ENCODE measurements at places on chromosomes 2 and 18.

- DNase-seq = no peak
Observed at GRCh38 chr18:33906046-33906445, 318.7 kb downstream of the NOL4 start.

DNA sequence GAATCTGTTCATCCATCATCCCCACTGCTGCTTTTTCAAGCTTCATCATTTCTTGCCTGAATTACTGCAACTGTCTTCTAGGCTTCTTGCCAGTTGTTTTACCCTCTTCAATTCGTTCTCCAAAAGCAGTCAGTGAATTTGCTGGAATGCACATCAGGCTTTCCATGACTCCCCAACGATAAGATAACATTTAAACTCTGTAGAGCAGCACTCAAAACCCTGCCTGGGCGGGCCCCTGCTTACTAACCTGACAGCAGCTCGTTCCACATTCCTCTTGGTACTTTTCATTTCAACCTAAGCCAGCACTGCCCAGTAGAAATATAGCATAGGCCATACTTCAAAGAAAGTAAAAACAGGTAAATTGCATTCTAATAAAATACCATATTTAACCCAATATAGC lies 342.9 kb downstream of the SUCLG1 start:
- no peak for DNase-seq

DNA sequence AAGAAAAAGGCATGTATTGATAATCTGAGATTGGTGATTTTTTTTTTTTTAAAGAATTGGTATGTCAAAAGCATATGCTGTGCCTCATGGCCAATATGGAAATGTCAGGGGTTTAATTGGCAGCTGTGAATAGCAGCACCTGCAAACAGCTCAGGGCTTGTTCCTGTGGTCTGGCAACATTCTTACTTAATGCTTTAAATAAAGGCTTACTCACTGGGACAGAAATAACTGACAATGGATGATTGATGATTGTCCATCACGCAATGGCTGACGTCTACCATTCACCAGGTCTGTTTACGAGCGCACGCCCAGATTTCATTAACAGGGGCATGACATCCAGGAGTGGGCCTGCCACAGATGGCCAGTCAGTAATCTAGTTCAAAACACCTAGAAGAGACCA lies 66.7 kb downstream of the ETAA1 start:
- DNase-seq = no peak

DNA sequence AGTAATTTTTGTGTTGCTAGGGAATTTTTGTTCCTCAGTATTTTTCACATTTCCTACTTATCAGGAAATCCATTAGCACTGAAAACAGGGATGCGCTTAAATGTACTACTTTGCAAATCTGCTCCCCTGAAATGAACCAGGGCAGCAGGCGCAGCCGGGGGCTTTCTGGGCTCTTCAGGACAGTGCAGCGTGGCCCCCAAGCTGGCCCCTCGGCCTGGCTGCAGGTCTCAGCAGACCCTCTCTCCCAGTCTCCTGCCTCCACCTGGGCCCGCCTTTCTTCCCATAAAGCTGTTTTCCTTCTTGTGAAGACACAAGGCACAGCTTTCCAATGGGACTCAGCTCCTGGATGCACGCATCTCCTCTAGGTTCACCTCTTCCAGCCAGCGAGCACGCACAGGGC lies 35.3 kb downstream of the EIPR1 start:
- no peak for DNase-seq

DNA sequence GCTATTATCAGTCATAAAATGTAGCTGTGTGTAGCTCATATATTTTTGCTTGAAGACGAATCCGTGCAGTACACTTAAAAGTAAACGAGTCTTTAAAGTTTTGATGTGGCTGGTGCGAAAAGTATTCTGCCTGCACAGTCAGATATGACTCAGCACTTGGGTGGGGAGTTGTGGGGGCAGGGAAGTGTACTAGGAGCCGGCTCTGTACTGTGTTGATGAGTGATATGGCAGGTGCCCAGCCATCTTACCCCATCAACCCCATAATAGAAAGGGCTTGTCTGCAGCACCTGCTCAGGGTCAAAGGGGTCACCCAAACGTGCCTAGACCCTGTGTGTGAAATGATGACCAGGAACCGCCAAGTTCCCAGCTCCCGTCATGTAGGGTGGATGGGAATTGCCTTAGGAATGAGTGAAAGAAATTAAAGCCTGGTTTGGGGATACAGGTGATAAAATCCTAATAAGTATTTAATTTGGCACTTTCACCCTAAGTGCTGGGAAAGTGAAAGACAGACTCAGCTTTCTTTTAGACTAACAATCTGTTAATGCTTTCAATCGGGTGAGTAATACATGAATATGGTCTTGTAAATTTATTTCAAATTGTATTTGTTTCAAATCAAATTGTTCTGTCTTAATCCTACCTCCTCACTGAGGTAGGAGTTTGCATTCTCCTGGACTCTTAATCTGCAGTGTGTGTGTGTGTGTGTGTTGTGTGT lies 48.0 kb downstream of the BCL2L11 start:
- peak; percentile 55 for DNase-seq

GRCh38 chr2:36339607-36340218 lies 15.9 kb upstream of the CRIM1 start:
- DNase-seq = no peak

GRCh38 chr18:9400197-9400596 lies 65.6 kb downstream of the TWSG1 start:
- DNase-seq = no peak

- DNase-seq = no peak
Observed at GRCh38 chr18:35029770-35030169, 11.4 kb upstream of the MAPRE2 start.

GRCh38 chr2:201887773-201888425 lies 81.6 kb downstream of the CDK15 start:
- no peak for DNase-seq

DNA sequence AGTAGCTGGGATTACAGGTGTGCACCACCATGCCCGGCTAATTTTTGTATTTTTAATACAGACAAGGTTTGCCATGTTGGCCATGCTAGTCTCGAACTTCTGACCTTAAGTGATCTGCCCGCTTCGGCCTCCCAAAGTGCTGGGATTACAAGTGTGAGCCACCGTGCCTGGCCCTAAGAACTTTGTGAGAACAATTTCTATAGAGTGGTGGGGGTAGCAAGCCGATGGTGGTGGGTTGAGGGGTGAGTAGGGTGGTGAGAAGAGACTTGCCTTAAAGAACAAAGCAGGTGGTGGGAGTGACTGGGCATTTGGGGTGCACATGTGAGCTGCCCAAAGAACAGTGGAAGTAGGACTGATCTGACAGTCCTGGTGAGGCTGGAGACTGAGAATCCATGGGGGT lies 76.0 kb upstream of the ASB18 start:
- no peak for DNase-seq

- no peak for DNase-seq
Observed at GRCh38 chr2:167769020-167769419, 478.4 kb downstream of the STK39 start.

- peak; percentile 3 for DNase-seq
Observed at GRCh38 chr2:134927195-134927594, 8.6 kb downstream of the CCNT2 start.

- no peak for DNase-seq
Observed at GRCh38 chr2:8244639-8245038, 437.2 kb upstream of the ID2 start.

- no peak for DNase-seq
Observed at GRCh38 chr2:54966165-54966832, 84.0 kb downstream of the RTN4 start.

DNA sequence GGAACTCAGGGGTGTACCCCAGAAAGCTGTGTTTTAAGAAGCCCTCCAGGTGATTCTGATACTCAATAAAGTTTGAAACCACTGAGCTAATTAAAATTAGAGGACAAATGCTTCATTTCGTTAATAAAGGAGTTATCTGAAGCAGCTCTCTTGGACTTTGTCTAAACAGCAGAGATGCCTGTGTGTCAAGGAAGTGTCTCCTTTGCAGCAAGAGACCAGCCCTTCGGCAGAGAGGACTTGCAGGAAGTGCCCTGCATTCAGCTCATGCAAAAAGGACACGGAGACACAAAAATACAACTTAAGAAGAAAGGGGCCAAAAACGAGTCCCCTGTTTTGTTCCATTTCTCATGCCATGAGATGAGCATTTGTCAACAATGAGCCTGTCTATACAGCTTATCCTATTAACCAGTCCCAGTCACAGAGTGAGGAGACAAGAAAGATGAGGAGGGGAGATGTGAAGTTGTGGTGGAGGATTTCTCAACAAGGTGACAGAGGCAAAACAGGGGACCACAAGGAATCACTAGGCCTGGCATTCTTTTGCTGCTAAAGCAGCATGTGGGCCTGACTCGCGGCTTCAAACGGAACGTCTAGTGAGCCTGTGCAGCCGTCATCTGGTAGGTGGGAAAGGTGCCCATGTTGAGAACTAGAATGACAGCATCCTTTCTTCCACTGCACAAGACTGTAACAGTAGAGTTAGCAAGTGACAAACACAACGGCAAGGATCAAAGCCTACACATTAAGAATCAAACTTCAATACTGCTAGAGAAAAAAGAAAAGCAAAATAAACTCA lies 152.3 kb downstream of the ANTXR1 start:
- DNase-seq = no peak

GRCh38 chr2:232632904-232633412 lies 446 bp upstream of the EFHD1 start:
- no peak for DNase-seq

GRCh38 chr18:26511339-26512071 lies 36.8 kb downstream of the KCTD1 start:
- no peak for DNase-seq

- no peak for DNase-seq
Observed at GRCh38 chr2:130328710-130329109, 14.0 kb upstream of the IMP4 start.

DNA sequence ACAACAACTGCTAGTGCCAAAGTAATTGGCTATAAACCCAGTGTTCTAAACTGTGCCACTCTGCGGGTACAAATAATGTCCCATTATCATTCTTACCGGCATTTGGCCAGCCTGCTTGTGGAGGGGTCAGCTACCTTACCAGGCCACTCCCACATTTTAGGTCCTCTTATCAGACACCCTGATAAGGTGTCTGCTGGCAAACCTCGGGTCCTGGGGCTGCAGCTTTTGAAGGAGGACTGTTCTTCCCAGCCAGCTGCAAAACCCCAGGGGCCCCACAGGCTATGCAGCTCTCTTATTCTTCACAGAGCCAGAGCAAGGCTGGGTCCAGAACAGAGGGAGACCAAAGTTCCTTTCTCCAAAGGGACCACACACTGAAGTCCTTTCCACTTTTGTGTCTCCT lies 258.0 kb upstream of the REV1 start:
- DNase-seq = no peak

DNA sequence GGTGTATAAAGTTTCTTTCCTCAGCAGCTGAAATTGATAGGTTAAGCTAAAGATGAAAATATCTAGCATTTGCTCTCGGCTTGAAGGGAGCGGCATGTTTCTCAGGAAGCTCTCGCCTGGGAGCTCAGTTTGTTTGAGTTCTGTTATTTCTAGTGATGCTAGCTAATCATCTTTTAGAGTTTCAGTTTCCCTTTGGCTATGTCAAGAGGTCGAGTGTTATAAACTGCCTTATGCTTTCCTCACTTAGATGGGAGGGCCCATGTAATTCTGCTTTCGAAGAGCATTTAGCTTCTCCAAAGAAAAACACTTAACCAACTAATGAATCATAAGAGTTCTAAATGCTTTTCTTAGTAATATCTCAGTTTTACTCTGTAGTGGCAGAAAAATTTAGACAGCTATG lies 33.6 kb downstream of the PLCL1 start:
- DNase-seq = peak; percentile 81

GRCh38 chr2:158903711-158904405 lies 64.6 kb upstream of the TANC1 start:
- no peak for DNase-seq

GRCh38 chr2:235217846-235218245 lies 266.0 kb downstream of the SH3BP4 start:
- no peak for DNase-seq

- DNase-seq = no peak
Observed at GRCh38 chr18:9570255-9570654, 44.1 kb downstream of the PPP4R1 start.

DNA sequence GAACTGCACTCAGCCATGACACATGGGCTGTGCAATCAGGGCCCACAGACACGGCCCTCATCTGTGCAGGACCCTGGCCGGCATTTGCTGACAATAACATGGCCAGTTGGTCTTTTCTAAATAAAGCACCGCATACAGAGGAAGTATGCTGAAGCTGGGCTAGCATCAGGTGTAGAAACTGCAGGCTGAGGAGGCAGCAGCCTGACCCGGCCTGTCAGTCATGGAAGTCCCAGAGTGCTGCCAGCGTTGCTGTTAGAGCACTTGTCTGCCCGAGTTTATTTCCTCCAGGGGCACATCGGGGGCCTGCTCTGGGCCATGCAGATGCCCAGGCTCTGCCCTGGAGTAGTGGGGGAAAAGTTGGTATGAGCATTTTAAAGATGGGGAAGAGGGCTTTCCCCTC lies 4.1 kb upstream of the PTPN18 start:
- DNase-seq = no peak

- DNase-seq = no peak
Observed at GRCh38 chr2:69790601-69790959, 38.9 kb upstream of the GMCL1 start.

GRCh38 chr18:69172046-69172445 lies 228.6 kb upstream of the DOK6 start:
- DNase-seq = no peak

- no peak for DNase-seq
Observed at GRCh38 chr2:231720292-231720986, 12.1 kb downstream of the PTMA start.
